ENCODE measurements at places on chromosomes 1 and 21.

DNA sequence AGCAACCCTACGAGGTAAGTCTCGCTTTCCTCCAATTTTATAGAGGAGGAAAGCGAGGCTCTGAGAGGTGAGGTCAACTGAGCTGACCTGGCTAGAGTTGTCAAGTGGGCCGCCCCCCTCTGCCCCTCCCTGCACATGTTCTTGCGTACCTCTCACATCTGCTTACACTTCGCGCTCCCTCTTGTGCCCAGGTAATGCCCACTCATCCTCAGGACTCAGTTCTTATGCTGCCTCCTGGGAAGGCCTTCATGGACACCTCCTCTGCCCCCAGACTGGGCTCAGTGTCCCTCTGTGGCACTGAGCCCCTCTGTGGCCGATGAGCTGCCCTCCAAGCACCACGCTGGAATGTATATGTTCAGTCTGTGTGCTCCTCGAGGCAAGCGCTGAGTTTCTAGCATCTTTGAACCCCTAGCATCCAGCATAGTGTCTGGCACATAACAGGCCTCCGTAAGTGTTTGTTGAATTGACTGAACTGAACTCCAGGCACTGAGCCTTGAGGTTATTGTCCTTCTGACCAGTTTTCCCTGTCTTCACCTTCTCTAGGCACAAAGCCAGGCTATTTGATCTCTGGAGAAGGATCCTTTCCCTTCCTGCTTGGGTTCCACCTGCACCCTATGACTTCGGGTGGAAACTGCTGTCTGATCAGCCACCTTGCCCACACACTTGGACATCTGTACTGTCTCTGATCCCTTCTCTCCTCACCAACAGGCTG lies 13.5 kb downstream of the MOV10 start:
- no peak for DNase-seq

GRCh38 chr1:197141575-197141974 lies 4.9 kb downstream of the ASPM start:
- DNase-seq = no peak

- no peak for DNase-seq
Measured at GRCh38 chr1:65994223-65994622, 201.5 kb downstream of the PDE4B start.

DNA sequence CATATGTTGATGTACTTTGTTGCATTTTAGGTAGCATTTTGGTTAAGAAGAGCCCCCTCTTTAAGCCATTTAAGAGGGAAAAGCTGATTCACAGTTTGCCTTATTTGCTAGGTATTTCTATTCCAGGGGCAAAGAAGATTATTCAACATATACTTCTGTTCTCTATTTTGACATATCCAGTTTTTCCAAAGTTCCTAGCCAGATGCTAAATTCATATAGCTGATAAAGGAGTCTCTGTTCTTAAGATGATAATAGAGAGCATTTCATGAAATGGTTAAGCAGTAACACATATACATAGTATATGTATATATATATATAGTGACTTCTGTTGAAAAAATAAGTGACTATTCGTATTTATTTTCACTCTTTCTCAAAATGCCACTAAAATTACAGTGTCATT lies 15.5 kb upstream of the CD55 start:
- DNase-seq = no peak

DNA sequence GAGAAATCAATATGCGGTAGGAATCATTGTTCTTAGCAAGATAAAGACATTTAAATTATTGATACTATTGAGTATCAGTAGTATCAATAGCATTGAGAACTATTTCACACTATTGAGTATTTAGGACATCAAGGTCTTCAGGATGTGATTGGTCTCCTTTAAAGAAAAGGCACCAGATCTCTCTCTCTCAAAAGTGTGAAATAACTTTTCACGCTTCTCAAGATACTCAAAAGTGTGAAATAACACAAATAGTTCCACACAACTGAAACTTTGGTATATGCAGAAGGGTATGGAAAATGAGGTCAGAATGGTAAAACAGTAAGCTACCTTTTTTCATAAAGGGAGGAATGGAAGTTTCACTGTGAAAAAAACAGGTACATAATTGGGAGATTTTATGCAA lies 6.7 kb upstream of the PYHIN1 start:
- no peak for DNase-seq

GRCh38 chr1:69913977-69914376 lies 291.4 kb downstream of the LRRC40 start:
- DNase-seq = no peak

- DNase-seq = no peak
Measured at GRCh38 chr1:246971090-246971721, 36.7 kb downstream of the ZNF695 start.

GRCh38 chr1:18452550-18452949 lies 28.2 kb upstream of the KLHDC7A start:
- no peak for DNase-seq

DNA sequence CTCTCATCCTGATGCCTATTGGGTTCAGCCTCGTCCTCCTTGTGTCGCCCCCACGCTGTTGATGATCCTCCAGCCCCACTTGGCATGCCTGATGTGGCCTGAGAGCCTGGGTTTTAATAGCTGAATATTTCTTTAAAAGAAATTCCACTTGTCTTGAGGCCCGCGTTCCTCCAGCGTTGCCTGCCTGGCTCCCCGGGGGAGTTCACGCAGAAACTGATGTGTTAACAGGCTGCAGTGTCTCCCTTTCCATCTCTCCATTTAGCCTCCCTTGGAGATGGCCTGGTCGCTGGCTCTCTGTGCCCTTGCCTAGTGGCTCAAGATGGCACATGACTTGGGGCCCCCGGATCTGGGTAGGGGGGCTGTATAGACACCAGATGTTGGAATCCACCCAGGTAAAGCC lies 9.5 kb downstream of the ACTL8 start:
- DNase-seq = no peak

DNA sequence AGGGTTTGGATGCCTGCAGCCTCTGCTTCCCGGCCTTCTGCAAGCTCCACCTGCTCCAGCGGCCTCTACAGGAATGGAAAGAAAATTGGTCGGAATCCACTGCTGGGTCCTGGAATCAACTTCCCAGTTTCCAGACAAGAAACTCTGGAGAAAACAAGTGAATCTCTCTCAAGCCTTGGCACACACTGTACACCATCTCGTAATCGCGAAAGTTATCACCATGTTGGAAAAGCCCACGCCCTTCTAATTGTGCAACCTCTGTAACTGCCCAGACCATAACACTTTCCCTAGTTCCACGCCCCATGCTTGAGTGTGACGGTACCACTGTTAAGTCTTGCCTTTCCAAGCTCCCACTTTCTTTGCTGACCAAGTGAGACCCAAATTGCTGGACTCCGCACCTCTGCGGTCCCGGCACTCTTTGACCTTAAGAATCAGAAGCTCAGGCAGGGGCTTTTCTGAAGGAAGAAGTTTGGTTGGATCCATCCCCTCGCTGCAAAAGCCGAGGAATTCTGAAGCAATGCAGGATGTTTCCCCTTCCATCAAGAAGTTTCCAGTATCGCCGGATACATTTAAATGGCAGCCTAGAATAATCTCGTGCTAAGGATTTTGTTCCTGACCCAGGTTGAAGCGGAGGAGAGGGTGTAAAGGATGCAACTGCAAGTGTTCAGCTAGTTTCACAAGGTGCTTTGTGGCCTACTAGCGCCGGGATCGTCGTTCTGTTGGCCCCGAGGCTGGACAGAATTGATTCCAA lies 6.2 kb downstream of the NR5A2 start:
- DNase-seq = no peak

DNA sequence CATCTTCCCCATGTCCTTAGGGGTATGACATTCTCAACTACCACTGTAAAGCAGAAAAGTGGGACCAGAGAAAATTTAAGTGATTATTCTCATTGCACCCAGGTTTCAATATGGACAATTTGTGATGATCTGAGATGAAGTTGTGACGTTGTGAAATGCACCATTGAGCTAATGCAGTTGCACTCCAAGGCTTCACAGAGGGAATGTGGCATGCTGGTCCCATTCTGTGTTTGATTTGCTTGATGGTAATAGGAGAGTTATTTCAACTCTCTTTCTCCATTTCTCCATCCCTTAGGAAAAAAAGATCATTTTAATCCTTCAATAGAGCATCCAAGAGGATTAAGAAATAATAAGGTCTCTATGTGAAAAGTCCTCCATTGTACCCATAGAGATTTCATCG lies 136.6 kb downstream of the SLC30A10 start:
- no peak for DNase-seq

DNA sequence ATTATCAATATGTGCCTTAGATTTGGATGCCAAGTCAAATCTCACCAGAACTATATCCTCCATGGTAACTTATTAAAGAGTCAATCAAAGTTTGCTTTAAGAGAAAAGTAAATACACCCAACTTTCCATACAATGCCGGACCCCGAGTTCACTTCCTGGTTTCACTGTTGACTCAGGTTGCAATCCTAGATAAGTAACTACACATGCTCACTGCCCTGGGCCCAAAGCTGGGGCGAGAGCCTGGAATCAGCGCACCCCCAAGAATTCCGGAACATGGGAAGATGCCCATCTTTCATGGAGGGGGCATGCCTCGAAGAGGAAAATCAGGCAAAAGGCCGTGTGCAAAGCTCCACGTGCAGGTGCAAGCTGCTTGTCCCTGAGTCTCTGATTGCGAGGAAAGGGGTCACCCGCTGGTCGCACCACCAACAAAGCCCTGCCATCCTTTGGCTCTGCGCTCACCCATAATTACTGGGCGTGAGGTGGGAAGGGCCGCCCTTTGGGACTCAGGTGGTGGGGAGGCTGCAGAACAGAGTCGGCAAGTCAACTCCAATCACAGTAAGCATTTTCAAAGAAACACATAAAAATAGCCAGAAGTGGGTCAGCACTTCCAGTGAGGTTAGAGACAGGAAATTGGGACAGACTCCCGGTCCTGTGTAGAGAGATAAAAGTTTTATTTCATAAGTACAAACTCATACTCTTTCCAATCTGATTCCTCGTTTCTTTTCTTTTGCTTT lies 167.7 kb downstream of the TOMM20 start:
- DNase-seq = no peak

GRCh38 chr1:56644064-56644918 lies 823 bp upstream of the PRKAA2 start:
- no peak for DNase-seq

DNA sequence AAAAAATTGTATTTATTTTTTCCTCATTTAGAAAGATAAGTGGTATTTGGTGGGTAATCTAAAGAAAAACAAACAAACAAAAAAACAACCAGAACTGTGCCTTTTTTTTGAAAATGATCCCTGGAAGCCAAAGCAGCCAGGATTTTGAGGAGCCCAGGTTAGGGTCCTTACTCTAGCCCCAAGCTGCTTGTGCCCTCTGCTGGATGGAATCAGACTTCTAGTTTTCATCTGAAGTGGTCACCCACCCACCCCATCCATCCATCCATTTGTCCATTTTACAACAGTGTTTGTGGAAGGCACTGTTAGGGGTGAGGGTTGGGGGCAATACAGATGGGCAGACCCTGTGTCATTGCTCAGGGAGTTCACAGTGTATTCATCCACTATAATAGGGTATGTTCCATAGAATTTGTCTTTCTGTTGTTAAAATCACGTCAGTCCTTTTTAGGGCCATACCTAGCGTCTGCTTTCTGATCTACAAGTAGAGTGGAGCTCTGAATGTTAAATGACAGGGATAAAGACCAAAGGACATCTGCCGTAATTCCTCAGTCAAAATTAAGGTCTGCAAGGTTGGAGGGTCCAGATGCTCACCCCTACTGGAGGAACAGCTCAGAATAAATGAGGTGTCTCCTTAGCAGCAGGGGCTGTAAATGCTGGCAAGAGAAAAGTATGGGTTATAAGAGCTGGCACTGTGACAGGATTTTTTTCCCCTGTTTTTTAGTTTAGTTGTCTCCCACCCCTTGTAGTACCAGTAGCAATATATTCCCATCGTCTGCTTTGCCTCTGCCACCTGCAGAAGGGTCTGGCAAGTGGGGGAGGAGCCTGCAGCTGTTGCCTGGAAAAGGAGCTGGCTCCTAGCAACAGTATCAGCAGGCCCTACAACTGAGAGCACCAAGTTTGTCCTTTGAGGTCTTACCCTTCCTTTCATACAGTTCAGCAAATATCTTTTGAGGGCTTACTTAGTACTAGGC lies 3.2 kb downstream of the LRRC42 start:
- DNase-seq = no peak

- no peak for DNase-seq
Measured at GRCh38 chr1:85330711-85331290, 54.4 kb upstream of the BCL10 start.

DNA sequence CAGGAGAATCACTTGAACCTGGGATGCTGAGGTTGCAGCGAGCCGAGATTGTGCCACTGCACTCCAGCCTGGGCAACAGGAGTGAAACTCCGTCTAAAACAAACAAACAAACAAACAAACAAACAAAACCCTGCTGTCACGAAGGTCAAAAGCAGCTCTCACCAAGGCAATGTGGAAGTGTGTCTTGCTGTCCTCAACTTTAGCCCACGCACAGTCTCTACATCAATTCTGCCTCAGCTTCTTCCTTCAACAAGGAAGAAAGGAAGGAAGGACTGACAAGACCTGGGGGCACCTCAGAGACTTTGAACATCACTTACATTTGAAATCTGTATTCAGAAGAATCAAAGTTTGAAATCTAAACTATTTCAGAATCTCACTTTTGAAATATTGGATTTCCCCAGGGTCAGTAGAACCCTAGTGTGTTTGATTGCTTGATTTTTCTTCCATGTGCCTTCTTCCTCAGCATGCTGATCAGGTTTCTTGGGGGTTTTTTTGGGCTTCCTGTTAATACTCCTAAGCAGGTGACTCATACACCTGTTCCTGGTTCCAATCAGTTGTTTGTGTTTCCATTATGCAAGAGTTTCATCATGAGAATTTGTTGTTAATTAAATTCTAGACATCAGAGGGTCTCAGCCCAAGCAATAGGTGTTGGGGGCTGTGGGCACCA lies 6.5 kb upstream of the CSTB start:
- DNase-seq = no peak

- no peak for DNase-seq
Measured at GRCh38 chr1:32219022-32219421, 3.1 kb downstream of the TMEM234 start.

- no peak for DNase-seq
Measured at GRCh38 chr1:22619798-22620197, 16.6 kb upstream of the C1QA start.

DNA sequence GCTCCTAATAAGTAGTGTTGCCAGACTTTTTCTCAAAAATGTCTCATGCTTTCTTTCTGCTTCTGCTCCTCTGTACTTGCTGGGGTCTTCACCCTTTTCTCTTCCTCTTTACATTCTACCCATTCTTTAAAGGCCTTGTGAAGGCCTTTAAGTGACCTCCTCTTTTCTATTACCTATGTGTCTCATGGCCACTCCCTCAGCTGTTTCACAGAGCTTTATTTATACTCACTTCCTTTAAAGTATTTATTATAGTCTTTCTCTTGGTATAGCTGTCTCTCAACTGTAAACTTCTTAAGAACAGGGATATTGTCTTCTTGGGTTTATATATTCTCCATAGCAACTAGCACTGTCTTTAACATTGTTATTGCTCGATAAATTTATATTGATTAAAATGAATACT lies 792 bp downstream of the GOLPH3L start:
- no peak for DNase-seq

DNA sequence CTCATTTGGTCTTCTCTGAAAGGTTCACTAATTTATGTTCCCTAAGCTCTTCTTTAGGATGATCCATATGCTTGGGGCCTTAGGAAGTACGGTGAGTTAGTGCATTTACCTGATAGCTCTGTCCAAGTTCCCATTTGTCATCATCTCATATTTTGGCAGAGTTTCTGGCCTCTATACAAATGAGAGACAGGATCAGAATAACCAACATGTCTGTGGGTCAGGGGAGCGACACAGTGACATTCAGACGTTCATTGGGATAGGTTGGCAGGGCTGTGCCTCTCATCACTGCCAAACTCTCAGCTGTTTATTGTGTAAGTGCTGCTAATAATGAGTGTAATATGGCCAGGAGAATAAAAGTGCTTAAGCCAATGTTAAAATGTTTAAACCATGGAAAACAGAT lies 561.1 kb upstream of the ZRANB2 start:
- DNase-seq = no peak

Data from stimulated activated CD8-positive, alpha-beta memory T cell treated with anti-CD3 and anti-CD28 coated beads, Interleukin-15, amount 100 ng/mL, for 4 hours (primary cell).